B cell (primary cell): ENCODE measurements at places on chromosomes 11 and 22. TPM values are rescaled to one million over a fixed set of nuclear protein-coding genes. Genes with fewer than 3 reads are reported as not detected.

DDI1 gene
- total RNA-seq: not detected in 2 replicates

GRCh38 chr11:11038352-11038751 is 180.5 kb upstream of the ZBED5 start:
- no peaks in the 10 kb centered on the region for H3K36me3 ChIP-seq
- no peaks in the 10 kb centered on the region for H3K4me1 ChIP-seq
- H3K27me3 ChIP-seq: no peaks in the 10 kb centered on the region
- H3K4me3 ChIP-seq: no peak overlapping the region
- no peak overlapping the region for H3K27ac ChIP-seq

- no peaks in the 10 kb centered on the region for H3K36me3 ChIP-seq
- no peak overlapping the region for H3K4me3 ChIP-seq
- no peaks in the 10 kb centered on the region for H3K27me3 ChIP-seq
- H3K4me1 ChIP-seq: no peaks in the 10 kb centered on the region
- H3K27ac ChIP-seq: no peak overlapping the region
- DNase-seq: no peak
These were observed 159.7 kb downstream of the FAT3 start for GRCh38 chr11:92384358-92384757.

DNA sequence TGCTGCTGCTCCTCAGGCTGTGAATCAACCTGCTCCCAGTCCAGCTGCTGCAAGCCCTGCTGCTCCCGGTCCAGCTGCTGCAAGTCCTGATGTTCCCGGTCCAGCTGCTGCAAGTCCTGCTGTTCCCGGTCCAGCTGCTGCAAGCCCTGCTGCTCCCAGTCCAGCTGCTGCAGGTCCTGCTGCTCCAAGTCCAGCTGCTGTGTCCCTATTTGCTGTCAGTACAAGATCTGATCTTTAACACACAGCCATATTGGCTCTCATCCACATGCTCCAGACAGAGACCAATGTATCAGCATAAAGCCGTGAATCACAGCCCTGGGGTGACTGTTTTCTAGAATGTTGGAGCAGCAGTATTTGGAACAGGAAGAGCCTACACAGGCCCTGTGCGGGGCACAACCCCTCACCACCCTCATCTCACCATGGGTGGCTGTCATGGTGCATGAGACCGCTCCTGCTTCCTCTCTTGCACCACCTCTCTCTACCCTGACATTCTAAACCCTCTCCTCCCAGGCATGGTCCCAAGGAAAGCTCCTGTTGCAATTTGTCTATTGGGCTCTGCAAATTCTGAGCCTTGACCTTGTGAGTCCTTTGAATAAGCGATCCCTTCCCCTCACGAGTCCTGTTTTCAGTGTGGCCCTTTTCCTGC is 3.5 kb downstream of the KRTAP5-10 start:
- no peaks in the 10 kb centered on the region for H3K36me3 ChIP-seq
- no peak overlapping the region for H3K27ac ChIP-seq
- DNase-seq: no peak
- H3K4me1 ChIP-seq: no peaks in the 10 kb centered on the region
- H3K27me3 ChIP-seq: peaks cover 5% of the 10 kb centered on the region
- no peak overlapping the region for H3K4me3 ChIP-seq

- peaks cover 42% of the 10 kb centered on the region for H3K4me1 ChIP-seq
- no peak overlapping the region for H3K4me3 ChIP-seq
- H3K27me3 ChIP-seq: no peaks in the 10 kb centered on the region
- peak overlapping the region; percentile 10 for H3K27ac ChIP-seq
- DNase-seq: no peak
These were observed 53.5 kb downstream of the ENTHD1 start for GRCh38 chr22:39839917-39840510.

DNA sequence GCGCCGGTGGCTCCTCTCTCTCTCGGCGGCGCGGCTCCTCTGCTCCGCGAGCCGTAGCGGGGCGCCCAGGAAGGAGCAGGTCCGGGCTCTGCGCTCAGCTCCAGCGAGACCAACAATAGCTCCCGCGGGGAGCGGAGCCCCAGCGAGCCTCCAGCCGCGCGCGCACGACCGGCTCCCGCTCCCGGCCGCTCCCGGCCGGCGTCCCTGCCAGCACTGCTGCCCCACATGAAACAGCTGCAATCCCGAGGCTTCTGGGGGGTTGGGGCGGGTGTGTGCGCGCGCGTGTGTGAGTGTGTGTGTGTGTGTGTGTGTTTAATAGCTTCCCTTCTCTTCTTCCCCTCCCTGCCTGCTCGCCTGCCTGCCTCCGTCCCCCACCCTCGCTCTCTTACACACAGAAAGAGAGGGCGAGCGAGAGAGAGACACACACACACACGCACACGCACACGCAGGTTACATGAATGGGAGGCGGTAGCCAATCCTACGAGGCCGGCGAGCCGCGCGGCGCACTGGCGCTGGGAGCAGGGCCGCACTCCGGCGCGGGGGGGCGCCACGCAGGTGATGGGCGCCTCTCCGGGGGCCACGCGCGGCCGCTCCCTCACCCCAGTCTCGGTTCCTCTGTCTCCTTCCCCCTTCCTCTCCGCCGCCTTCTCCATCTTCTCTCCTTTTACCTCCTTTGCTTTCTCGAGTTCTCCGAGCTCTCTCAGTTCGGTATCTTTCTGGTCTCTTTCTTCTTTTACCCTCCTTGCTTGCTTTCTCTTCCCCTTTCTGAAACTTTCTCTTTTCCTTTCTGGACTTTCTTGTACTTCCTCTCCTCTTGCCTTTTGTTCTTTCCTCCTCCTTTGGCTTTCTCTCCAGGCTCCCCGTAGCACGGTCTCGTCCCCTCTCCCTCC is at the start of gene TENM4:
TENM4 (minus strand) TSS at position 460 of the 890 bp plus-strand sequence. CDS start 371,086 bp downstream, outside the sequence.
- peak within 1 kb of the TSS; percentile 45 for H3K4me3 ChIP-seq
- H3K36me3 ChIP-seq: no peaks in the 10 kb centered on the region
- H3K27ac ChIP-seq: peak within 1 kb of the TSS; percentile 91
- DNase-seq: peak; percentile 85
- H3K4me1 ChIP-seq: peaks cover 44% of the 10 kb centered on the region

DNA sequence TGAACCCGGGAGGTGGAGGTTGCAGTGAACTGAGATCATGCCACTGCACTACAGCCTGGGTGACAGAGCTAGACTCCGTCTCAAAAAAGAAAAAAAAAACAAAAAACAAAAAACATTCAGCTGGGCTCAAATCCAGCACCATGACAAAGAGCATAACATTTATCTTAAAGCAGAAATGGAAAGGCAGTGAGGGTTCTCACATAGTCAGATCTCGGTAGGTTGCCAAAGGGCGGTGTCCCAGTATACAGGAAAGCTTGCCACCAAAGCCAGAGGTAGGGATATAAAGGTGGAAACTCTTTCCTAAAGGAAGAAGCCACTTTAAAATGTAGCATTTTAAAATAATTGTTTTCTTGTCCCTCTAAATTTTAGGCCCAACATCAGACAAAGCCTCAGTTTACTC is 22.4 kb upstream of the CAPRIN1 start:
- no peaks in the 10 kb centered on the region for H3K36me3 ChIP-seq
